ENCODE measurements at places on chromosomes 1 and 21. TPM values are rescaled to one million over a fixed set of nuclear protein-coding genes. Genes with fewer than 3 reads are reported as not detected.

DNA sequence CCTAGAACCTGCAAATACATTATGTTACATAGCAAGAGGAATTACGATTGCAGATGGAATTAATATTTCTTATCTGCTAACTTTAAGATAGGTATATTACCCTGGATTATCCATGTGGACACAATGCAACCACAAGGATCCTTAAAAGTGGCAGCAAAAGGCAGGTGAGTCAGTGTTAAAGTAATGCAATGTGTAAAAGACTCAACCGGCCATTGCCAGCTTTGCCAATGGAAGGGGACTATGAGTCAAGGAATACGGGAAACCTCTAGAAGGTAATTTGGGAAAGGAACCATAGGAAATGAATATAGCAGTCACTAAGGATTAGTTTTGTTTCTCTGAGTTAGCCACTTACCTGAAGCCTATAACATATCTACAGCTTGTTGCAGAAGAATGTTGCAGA, 692.1 kb upstream of the ZP4 start:
- DNase-seq: peak; percentile 12

DNA sequence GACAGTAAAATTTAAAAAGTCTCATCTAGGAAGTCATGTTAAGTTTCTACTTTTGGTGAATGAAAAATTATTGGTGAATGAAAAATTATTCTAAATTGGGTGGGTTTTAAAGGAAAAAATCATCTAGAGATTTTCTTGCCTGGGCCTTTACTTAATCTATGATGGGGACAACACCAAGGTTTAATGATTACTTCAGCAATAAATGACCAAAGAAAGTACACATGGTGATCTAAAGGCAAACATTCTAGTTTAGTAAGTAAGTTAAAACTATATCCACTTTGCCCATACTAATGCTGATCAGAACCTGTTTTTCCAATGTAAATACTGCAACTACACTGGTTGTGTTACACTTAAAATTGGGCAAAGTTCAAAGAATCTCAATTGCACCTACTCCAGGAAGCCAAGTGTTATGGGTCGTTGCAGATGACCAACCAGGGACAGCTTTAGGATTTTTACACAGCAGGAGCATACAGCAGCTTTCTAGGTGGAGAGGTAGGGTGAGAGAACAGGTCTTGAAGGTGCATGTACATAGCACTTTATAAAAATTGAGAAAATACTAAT, 14.6 kb upstream of the RPL5 start:
- no peak for DNase-seq

The DDR2 gene
- total RNA-seq: 0.41 TPM

The ACTN2 gene
- total RNA-seq: not detected

The DRAXIN gene
- total RNA-seq: not detected
